Right renal pelvis (tissue), 4 donors: ENCODE measurements at places on chromosomes 3 and 15. TPM values are rescaled to one million over a fixed set of nuclear protein-coding genes. Genes with fewer than 3 reads are reported as not detected.

DNA sequence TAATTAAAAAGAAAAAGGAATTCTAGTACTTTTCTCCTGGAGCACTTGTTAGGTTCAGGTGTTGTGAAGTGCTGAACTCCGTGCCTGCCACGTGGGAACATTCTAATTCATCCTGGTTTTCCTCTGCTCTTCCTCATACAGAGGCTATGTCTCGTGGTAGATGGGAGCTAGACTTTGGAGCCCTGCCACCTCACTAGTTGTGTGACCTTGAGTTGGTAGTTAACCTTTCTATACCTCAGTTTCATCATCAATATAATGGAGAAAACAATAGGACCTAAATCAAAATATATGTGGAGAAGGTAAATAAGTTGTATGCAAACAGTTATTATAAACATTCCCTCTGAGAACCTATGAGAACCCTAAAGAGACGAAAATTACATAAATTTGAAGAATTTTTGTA, 10.6 kb downstream of the ALAS1 start:
- no peak for DNase-seq

The TIGIT gene
- polyA plus RNA-seq, result 0.08 TPM

GRCh38 chr3:175082631-175083030, 223.5 kb downstream of the NAALADL2 start:
- no peak for DNase-seq

- DNase-seq, result no peak
These were observed 76.1 kb downstream of the ARNT2 start for GRCh38 chr15:80480171-80480811.

GRCh38 chr3:67437789-67438188, 216.6 kb downstream of the SUCLG2 start:
- DNase-seq, result no peak

DNA sequence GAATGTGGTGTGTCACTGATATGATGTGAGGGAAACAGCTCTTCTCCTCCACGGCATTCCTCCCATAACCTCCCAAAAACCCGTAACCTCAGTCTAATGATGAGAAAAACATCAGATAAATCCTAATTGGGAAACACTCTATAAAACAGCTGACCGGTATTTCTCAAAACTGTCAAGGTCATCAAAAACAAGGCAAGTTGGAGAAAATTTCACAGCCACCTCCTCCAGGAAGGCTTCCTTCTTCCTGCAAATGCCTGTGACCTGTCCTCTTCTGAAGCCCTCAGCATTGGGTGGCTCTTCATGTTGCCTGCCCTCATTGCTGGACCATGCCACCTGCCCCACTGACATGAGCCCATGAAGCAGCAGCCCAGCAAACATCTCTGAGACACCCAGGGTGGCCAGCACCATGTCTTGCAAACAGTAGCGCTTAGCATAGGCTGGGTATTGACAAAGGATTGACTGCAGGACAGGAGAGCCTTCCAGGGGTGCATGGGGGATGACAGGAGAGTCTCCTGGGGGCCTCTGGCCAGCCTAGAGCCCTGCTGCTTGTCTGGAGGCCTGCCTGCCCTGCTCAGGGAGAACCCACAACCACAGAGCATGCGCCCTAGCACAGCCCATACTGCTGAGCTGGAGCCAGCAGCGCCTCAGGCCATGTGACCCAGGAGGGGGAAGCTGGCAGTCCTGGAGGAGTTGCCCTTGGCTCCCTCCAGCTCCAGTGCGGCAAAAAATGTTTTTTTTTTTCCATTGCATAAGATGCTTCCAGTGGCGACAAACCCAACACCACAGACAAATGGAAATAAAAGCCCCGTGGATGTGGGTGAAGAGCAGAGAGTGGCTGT, 49.7 kb downstream of the XXYLT1 start:
- DNase-seq, result no peak
